CD4-positive, alpha-beta T cell treated with Interleukin-17A for 1 hour (primary cell): ENCODE measurements at places on chromosomes 6 and 20.
A peak's percentile ranks its signal among the peaks of the same experiment; 100 is the strongest.

GRCh38 chr20:44209686-44210405 is 725 bp downstream of the OSER1 start:
- peak; percentile 20 for DNase-seq

GRCh38 chr6:170234419-170234818 is 56.5 kb downstream of the DLL1 start:
- no peak for DNase-seq

DNA sequence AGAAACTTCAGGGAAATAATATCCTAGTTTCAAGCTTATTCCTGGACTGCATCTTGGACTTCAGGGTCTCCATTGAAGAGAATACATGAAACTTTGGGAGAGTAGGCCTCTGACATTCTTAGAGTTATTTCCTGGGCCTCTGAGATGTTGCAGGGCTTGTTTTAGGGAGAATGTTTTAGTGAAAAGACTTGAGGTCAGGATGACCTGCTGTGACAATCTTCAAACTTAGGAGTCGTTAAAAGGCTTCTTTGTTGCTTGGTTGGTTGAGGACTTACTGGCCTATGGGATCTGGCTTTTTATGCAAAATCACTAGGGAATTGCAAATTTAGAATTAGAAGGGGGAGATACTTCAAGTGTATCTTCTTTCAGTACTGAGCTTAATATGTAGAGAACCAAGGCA is 613.2 kb upstream of the FLRT3 start:
- DNase-seq: no peak

- DNase-seq: no peak
Measured at GRCh38 chr6:12083763-12084162, 71.7 kb downstream of the HIVEP1 start.

GRCh38 chr6:144564202-144564601 is 279.1 kb downstream of the UTRN start:
- no peak for DNase-seq

DNA sequence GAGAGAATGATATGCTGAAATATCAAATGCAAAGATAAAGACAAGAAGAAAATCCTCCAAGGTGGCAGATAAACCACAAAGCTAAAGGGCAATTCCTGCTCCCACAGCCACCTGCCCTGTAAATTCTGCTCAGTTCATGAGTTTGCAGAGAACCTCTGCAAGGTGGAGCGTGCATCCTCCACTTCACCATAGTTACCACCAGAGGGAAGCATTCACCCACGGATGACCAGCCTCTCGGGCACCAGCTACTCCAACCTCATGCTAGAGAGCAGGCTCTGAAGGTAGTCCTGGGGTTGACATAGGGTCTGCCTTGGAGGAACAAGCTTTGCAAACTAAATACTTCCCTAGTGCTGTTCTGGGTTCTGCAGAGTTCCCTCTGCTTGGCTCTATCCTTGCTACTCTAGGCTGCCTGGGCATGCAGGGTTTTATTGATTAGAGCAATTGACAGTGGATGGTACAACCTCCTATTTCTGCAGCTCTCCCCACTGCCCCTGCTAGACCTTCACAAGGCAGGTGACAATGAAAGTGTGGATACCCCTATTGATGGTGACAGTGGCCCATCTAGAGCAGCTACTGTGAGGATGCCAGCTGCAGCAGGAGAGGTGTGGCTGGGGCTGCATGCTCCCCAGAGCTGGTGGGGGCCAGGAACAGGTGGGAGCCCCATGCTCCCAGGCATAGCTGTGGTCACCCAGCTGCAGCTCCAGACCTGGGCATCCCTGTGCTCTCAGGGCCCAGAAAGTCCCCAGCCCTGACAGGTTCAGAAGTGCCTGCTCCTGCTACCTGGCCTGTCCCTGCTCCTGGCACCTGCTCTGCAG is 51.1 kb downstream of the GGTLC1 start:
- peak; percentile 77 for DNase-seq

DNA sequence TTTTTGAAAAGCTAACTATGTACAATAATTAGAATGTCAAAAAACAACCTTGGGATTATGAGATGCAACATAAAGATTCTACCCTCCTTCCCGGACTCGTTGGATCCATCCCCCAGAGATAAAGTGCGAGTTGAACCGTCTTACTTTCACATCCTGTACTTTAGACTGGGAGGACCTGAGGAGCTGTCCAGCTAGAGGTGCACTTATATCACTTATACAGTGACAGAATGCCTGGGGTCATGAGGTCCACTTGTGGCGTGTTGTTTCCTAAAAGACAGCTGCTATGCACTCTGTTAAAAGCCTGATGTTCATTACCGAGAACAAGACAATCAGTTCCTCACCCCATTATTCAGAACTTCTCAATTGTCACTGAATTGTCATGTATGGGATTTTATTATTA is 2.1 kb downstream of the CDS2 start:
- DNase-seq: no peak

- DNase-seq: no peak
Measured at GRCh38 chr6:127634178-127634577, 57.2 kb downstream of the C6orf58 start.

DNA sequence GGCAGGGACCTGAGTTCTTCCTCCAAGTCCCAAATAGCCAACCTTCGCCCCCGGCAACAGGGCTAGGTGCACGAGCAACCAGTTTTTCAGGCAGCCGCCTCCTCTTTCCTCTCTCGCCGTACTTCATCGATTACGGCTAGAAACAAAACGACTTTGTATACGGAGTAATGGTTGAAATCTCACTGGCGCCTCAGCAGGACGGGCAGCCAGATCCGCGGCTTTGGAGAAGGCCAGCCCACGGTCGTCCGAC is 333 bp upstream of the SMIM13 start:
- DNase-seq: no peak

DNA sequence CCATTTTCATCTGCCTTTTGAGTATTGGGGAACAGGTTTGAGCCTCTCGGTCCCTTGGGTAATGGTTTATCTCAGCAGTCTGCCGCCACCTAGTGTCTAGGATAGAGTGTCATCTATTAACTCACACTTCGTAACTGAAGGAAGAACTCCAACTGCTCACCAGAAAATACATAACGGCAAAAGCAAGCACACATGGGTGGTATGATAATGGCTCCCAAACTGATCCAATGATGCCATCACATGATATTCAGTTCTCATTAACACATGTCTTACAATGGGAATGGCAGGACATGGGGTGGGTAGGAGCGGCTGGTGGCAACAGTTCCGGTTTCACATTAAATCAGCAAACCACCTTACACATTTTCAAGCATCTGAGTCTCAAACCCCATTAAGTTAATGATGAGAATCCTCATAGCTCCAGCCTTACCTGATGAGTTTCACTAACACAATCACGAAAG is 110.7 kb upstream of the PHACTR1 start:
- DNase-seq: peak; percentile 46

- peak; percentile 38 for DNase-seq
Measured at GRCh38 chr6:36769676-36770499, 69.4 kb downstream of the CPNE5 start.
